AG08396 (cell line): ENCODE measurements at places on chromosomes 16 and 17.

DNA sequence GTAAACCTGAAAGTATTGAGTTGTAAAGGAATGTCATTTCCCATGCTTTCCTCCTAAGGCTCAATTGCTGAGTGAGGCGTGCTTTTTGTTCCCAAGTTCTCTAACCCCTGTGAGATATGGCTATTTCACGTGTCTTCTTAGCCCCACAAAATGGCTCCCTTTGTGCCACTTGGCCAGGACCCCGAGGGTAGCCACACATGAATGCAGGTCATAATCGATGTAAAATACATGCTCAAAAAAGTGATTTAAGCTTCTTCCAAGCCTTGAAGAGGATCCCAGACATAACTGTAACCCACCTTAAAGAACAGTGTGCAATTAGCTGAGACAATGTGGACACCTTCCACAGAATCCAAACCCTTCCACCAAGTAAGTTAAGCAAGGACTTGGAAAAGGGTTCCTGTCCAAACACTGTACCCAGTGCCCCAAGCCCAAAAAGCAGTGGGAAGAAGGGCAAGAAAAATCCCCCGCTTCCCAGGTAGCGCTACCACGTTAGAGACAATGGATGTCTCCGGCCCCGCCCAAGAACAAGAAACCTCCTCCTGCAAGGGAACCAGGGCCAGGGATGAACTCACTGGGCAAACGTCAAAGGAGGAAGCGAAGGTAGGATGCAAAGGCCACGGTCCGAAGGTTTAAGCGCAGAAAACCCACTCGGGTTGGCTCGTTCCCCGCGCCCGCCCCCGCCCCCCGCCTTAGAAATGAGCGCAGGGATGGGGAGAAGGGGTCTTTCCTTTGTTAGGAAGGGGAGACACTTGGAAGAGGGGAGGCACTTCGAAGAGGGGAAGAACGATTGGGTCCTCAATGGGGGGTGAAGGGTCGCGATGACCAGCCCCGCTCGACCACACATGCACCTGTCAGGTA is 1.2 kb downstream of the JPT1 start:
- peak; percentile 41 for DNase-seq

GRCh38 chr17:81222620-81222905 is 202 bp downstream of the CEP131 start:
- no peak for DNase-seq

DNA sequence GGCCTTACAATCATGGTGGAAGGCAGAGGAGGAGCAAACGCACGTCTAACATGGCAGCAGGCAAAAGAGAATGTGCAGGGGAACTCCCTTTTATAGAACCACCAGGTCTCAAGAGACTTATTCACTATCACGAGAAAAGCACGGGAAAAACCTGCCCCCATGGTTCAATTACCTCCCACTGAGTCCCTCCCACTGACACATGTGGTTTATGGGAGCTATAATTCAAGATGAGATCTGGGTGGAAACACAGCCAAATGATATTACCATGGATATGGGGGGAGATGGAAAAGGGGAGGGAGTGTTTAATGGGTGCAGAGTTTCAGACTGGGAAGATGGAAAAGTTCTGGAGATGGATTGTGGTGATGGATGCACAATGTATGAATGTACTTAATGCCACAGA is 23.0 kb downstream of the TEKT5 start:
- DNase-seq = no peak

- DNase-seq = no peak
These were observed 2.3 kb upstream of the KRT15 start for GRCh38 chr17:41520821-41521521.

DNA sequence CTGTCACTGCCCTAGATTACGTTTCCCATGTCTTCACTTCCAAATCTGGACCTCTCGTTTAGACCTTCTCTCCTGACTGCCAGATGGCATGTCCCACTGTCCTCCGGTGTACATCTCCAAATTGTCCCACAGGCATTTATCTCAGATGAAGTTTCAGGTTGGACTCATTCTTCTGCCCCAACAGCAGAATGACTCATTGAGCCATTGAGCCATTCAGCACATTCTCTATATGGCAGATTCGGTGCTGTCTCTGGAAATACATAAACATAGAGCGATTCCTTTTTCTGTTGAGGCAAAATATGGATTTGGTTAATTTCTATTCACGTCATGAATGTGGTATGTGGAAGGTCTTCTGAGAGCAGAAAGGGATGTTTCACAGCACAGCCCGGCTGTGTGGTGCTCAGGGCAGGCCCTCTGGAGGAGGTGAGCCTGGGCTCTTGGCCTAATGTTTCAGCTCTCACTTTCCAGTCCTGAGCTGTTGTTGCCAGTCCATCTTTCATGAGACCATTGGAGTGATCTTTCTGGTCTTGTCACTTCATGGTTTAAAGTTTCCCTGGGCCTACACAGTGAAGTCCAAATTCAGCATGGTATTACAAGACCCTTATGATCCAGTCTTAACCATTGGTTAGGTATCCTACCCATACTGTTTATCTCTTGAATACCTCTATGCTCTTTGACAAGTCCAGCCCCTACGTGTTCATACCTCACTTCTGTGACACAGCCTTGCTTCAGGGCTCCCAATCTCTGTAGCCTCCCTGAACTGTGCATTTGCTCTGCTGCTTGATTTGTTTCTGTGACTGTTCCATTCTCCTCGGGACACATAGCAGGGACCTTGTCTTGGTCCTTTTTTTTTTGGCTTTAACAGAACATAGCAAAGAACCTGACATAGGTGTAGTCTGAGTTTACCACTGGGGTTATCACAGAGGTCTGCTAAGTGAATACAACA is 15.9 kb downstream of the HAPSTR1 start:
- no peak for DNase-seq

GRCh38 chr16:35187665-35188225 is 1728.3 kb downstream of the TP53TG3F start:
- DNase-seq = no peak

DNA sequence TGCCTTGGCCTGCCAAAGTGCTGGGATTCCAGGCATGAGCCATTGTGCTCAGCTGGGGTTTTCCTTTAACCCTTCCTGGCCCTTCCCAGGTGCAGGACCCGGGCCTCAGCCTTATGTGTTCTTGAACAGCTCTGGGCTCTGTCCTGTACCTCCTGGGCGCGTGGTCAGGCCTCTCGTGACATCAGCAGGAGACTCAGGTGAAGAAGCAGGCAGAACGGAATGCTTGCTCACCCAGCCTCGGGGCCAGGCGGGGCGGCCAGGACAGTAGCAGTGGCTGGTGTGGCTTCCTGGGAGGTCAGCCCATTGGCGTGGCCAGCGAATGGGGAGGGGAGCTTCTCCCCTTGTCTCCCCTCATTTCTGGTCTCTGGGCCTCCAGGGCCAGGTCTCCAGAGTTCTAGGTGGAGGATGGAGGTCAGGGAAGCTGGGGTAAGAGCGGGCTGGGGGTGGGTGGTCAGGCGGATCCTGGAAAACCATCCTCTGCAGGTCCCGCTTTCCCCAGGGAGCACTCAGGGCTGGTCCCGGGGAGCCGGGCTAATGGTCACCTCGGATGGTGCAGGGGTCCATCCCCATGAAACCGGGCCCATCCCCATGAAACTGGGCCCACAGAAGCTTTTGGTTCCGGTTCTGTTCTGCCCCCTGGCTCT is 281.5 kb downstream of the SEC14L1 start:
- DNase-seq = no peak

GRCh38 chr16:57743458-57743857 is 7.9 kb downstream of the KATNB1 start:
- DNase-seq = no peak
